ENCODE measurements at places on chromosomes 1 and 21.
A peak's percentile ranks its signal among the peaks of the same experiment; 100 is the strongest.

- DNase-seq, result no peak
Measured at GRCh38 chr1:226596531-226597165, 48.1 kb downstream of the STUM start.

GRCh38 chr1:109619576-109620400 lies at the start of the genes AMPD2 and GNAT2:
TSS of gene AMPD2 (plus strand) at chr1:109619837. CDS start at chr1:109621176, 1,339 bp downstream.
TSS of gene GNAT2 (minus strand) at chr1:109619616. CDS start at chr1:109612870, 6,746 bp downstream.
- no peak for DNase-seq

GRCh38 chr1:41153750-41154274 lies 88.3 kb downstream of the SCMH1 start:
- DNase-seq, result no peak

DNA sequence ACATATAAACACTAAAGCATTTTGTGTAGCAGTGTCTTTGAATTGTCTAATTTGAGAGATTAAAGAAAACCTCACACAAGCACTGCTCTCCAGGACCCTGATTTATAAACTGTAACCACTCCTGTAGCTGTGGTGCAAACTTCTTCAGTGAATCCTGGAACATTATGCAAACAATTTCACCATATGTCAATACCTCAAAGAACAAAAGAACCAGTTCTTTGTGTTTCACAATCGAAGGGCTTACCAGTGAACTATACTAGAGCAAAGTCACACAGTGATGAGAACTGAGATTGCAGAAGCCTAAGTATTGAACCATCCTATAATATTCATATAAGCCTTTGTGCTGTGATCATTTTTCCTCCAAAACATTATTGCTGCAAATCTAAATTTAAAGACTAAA lies 21.5 kb downstream of the DPH5 start:
- no peak for DNase-seq

GRCh38 chr1:106747791-106748190 lies 308.7 kb upstream of the PRMT6 start:
- DNase-seq, result no peak

DNA sequence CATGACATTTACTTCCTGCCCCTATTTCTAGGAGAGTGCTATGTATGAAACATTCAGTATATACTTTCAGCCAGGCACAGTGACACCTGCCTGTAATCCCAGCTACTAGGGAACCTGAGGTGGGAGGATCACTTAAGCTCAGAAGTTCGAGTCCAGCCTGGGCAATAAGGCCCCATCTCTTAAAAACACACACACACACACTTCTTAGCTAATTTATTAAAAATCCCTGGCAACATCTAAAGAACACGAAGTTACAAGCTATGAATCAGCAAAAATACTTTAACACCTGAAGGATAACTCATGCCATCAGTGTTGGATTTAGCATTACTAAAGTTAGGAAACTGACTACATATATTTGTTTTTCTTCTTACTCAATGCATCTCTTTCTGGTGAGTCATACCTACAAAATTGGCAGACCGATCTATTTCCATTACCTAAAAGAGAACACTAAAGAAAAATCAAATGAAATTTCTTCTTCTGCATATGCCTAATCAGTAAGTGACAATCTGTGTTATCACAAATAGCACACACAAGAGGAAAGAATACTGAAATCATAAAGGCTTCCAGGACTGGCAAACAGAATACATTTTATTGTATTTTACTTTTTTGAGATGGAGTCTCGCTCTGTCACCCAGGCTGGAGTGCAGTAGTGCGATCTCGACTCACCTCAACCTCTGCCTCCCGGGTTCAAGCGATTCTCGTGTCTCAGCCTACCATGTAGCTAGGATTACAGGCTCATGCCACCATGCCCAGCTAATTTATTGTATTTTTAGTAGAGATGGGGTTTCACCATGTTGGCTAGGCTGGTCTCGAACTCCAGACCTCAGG lies 41.4 kb downstream of the RNF115 start:
- no peak for DNase-seq

DNA sequence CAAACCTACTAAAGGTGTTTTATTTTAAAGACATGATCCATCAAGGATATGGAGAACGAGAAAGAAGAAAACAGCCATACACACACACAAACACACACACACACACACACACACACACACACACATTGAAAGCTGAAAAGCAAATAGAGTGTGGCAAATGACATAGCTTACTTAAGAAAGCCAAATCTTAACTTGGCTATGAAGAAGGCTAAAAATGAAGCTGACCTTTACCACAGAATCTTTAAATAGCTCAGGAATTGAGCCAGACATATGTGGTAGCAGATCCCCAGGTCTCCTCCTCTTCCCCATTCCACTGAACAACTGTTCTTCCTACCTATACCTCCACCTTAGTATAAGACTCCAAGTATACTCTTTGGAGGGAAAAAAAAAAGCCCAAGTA lies 185.6 kb downstream of the CLEC20A start:
- DNase-seq, result no peak

DNA sequence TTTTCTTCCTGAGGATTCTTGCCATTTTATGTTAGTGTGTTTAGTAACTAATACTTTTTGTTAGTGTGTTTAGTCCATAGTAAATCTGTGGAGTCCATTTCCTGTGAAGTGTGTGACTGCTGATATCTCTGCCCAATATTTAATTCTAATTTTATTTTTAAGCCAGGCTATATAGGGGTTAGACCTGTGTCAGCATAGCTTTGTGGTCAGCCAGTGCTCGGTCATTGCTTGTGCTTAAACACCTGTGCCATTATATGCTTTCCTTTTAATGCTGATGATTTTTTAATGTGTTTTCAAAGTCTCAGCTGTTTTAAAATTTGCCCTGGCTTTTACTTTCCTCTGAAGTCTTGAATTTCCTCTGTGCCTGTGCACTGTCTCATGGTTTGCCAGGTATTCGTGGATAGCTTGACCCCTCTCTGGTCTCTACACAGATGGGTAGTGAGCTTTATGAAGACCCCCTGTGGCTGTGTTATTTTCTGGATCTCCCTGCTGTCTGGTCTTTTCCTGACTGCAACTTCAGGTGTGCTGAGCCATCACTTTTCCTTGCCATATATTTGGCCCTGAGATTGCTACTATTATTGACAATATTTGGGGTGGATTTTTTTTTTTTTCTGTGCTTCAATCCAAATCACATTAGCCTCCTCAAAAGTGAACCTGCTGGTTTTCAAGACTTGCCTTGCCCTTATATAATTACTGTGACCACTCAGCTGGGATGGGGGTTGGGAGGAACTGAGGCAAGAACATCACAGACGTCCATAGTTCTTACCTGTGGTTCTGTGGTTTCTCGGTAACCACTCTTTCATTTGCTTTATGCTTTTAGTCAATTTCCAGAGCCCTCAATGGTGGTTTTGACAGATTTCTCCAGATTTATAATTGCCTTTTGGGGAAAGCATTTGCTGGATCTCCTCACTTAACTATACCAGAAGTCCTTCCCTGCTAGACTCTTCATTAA lies 59.6 kb downstream of the RPS6KC1 start:
- no peak for DNase-seq

DNA sequence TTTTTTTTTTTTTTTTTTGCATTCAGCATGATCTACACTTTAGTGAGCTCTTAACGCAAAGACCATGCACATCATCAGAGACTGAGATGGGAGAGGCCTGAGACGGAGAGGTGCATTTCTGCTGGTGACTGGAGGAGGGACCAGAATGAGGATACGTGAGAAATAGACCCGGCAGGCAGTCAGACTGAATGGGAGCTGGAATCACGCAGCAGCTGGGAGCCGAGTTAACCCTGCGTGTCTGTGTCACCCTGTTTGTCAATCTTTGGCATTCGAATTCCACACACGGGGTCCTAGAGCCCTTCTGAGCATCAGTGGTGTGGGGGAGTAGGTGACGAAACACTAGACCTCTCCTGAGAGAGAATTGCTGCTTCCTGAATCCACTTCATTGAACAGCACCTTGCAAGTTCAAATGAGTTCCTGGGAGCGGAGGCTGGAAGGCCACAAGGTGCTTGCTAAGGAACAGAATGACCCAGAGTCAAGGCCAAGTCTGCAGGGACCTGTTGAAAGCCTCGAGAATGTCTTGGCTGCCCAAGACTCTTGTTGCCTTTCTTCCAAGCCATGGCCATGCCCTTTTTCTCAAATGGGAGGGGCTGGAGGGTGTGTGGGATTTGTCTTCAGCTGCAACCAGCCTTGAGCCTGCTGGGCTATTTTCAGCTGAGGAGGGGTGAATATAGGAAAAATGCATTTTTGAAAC lies 123.3 kb downstream of the CNIH3 start:
- no peak for DNase-seq

DNA sequence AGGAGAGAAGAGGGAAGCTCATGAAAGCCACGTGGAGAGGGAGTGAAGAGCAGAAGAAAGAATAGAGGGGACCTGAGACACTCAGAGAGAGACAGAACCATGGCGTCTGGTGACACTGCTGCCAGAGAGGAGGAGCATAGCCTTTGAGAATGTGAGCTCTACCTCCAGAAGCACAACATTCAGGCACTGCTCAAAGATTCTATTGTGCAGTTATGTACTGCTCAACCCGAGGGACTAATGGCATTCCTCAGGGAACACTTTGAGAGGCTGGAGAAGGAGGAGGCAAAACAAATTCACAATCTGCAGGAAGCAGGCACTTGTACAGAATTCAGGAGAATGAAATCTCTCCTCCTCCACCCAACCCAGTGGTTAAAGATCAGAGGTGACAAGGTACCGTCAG lies 45.1 kb downstream of the BTBD8 start:
- DNase-seq, result no peak

DNA sequence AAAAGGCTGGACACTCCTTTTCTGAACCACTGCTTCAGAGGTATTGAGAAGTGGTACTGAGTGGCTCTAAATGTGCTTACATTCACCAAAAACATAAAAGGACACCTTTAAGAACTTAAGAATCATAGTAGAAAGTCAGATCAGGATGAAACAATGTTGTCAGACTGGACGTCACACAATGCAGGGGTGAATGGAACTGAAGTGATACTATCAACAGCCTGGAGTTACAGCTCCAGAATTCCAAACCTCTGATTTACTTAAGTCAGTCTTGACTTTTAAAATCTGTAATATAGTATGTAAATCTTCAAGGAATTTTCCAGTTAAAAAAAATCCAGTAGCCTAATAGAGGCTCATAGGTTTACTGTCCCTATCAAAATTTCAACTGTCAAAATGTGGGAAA lies 19.3 kb downstream of the ELK4 start:
- no peak for DNase-seq

- no peak for DNase-seq
Measured at GRCh38 chr1:228076796-228077430, 5.6 kb upstream of the ARF1 start.

- no peak for DNase-seq
Measured at GRCh38 chr1:156840186-156840897, 18.6 kb downstream of the INSRR start.

- no peak for DNase-seq
Measured at GRCh38 chr1:64470665-64471217, 812 bp downstream of the CACHD1 start.

DNA sequence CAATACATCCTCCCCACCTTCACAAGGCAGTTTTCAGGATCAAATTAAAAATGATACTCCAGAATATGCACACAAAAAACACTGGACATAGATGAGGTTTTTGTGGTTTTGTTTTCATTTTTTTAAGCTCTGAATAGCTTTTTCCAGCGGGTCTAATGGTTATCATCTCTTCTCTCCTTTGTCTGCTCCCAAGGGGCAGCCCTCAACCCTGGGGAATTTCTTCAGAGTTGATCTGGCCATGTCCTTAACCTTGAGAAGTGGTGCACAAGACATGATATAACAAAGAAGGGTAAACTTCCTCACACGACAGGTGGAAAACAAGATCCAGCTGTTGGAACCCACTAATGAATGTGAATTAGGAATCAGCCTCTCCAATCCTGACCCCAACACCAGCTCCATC lies 1.5 kb upstream of the CD244 start:
- DNase-seq, result no peak

GRCh38 chr1:5570931-5571330 lies 421.3 kb downstream of the NPHP4 start:
- no peak for DNase-seq

- DNase-seq, result peak; percentile 18
Measured at GRCh38 chr1:61424382-61424781, 300.6 kb downstream of the TM2D1 start.

GRCh38 chr1:61223140-61223539 lies 140.8 kb downstream of the NFIA start:
- no peak for DNase-seq

DNA sequence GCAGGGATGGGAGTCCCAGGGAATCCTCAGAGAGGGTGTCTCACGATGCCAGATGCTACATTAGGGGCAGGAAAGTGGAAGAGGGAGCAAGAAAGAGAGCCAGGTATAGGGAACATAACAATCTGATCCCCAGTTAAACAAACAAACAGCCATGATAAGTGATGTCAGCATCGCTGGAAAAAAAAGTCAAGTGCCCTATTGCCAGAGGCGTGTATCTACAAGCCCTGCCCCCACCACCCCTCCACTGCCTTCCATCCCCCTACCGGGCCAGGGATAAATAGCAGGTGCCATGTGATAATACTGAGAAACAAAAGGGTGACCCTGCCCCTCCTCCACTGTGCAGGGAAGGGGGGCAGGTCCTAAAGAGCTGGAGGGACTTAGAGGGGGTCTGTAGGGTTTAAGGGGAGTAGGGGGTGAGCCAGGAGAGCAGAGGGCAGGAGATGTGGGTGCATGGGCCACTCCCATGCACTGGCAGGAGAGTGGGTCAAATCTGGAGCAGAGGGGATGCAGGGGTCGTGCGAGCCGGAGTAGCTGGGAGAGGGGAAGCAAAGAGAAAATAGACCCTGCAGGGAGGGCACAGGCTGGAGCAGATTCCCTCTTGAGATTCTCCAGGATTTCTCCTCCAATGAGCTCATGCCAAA lies 3.4 kb downstream of the SLC26A9 start:
- no peak for DNase-seq

DNA sequence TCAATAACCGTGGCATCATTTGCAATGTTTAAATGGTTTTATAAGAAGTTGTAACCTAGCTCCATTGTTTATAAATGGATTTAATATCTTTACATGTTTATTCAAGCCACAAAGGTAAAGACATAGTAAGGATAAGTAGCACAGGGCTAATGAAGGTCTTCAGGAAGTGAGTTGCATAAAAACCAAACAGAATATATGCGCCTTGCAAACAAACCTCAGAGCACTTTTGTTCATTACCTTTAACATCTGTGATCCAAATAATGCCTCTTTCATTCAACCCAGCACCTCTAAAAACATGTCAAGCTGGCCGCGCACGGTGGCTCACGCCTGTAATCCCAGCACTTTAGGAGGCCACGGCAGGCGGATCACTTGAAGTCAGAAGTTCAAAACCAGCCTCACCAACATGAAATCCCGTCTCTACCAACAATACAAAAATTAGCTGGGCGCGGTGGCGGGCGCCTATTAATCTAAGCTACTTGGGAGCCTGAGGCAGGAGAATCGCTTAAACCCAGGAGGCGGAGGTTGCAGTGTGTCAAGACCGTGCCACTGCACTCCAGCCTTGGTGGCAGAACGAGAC lies 25.3 kb downstream of the BRINP3 start:
- DNase-seq, result no peak

GRCh38 chr1:33372162-33372561 lies 51.3 kb upstream of the A3GALT2 start:
- DNase-seq, result no peak

DNA sequence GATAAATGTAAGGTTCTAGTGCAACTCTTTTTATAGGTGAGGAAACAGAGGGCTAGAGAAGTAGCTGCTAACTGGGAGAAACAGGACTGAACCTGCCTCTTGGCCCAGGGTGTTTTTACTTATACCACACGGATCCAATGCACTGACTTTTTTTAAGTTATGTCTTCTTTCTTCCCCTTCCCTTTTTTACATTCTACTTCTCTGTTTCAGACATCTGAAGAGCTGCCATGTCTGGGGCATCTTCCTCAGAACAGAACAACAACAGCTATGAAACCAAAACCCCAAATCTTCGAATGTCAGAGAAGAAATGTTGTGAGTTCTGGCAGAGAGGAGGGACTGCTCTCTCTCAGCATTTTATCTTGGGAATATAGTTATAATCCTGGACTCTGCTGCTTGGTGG lies 1.4 kb downstream of the PFKFB2 start:
- DNase-seq, result no peak

Data from NCI-H1048 (cell line).